A549 treated with Mapracorat at 1 μM for 4 hours (cell line): ENCODE measurements at places on chromosomes 5 and 9. TPM values are rescaled to one million over a fixed set of nuclear protein-coding genes. Genes with fewer than 3 reads are reported as not detected.

The SPOCK1 gene
- 12.1 to 17.6 TPM (median 17.1 TPM) in 5 replicates for total RNA-seq

The DBH gene
- not detected in 5 replicates for total RNA-seq

The PLPP7 gene
- total RNA-seq = 0.05 TPM in 1 of 5 replicates, not detected in the others

The MTX3 gene
- total RNA-seq = 5.2 to 6.0 TPM (median 5.5 TPM) in 5 replicates

The CNTNAP3B gene
- total RNA-seq = 12.4 to 17.5 TPM (median 14.8 TPM) in 5 replicates

The PPIC gene
- 15.4 to 17.9 TPM (median 16.3 TPM) in 5 replicates for total RNA-seq
